NCI-H2107 (cell line): ENCODE measurements at places on chromosomes 16 and 17.

DNA sequence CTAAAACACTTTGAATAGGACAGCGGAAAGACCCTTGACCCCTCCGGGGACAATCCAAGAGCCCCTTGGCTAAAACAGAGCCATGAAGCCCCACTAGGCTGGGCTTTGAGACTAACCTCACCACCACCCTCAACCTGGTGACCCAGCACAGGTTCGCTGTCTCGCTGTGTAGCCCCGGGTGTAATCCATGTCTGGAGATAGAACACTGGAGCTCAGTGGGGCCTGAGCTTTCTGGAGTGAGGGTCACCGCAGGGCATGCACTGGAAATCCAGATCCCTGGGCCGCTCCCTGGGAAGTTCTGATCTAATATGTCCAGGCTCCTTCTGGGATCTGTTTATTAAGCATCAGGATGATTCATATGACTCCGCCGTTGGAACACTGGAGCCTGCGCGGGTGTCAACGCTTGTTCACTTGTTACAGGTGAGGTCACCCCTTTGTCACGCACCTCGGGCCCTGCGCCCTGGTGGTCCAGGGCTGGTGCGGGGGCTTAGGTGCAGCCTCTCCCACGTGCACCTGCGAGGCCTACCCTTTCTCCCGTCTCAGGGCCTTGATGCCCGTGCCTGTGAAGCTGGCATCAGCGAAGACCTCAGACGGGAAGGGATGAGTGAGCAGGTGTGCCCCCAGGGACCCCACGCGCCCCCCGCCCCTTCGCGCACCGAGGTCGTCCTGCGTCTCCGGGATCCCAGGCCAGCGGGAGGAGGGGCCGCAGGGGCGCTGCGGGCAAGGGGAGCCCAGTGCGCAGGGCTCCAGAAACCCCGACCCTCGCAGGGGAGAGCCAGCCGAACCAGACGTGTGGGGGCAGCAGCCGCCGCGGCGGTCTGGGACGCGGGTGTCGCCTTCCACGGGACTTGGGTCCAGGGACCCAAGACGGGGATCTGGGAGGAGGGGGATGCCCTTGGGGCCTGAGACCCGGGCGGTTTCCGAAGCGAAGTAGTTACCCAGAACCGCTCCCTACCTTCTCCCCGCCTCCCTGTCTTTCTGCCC lies 224.1 kb upstream of the FOXF1 start:
- DNase-seq, result no peak

- DNase-seq, result no peak
Observed at GRCh38 chr16:931626-932500, 38.9 kb downstream of the LMF1 start.

GRCh38 chr16:48081656-48082055 lies 74.1 kb downstream of the ABCC12 start:
- no peak for DNase-seq

DNA sequence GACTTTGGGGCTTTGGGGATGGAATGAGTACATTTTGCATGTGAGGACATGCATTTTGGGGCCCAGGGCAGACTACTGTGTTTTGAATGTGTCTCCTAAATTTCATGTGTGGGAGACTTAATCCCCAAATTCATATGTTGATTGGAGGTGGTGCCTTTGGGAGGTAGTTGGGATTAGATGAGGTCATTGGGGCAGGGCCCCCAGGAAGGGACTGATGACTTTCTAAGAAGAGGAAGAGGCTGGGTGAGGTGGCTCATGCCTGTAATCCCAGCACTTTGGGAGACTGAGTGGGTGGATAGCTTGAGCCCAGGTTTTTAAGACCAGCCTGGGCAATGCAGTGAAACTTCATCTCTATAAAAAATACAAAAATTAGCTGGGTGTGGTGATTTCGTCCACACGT lies 42.8 kb upstream of the RAI1 start:
- DNase-seq, result no peak

- DNase-seq, result no peak
Observed at GRCh38 chr17:78725448-78726021, 56.5 kb downstream of the CYTH1 start.

DNA sequence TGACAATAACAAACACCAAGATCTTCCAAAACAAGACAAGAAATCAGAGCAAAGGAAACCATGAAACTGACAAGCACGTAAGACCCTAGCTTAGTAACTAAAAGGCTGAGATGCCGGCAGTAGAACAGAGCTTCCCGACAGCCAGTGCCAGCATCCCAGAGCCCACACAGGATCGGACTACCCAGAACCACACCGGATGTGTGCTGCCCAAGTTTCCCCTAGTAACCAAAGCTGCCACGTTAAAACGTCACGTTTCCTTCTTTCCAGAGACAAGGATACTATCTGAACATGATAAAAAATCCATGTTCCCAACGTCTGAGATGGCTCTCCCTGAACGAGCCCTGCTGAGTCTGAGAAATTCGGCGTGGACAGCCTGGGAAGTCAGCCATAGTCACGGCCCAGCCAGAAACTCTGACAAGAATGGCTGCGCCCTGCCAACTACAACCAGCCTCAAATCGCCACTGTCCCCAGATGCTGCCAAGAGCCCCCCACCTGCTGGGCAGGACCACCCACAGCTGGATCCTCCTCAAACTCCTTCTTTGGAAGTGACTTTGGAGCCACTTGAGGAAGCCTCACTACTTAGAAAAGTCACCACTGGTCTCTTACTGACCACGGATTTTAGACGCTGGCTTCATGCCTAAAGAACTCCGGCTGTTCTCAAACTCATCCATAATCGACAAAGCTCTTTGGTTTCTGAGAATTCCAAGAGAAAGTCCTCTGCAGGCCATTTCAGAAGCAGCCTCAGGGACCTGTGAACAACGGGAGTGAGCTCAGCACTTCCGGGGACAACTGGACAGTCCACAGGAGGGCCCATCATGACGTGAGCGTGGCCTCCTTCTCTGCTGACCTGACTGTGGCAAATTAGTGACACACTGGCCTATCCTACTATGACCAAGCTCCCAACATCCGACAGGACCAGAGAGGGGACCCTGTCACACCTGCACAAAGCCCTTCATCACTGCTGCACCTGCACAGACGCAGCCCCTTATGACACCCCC lies 16.7 kb downstream of the CCDC57 start:
- DNase-seq, result no peak

DNA sequence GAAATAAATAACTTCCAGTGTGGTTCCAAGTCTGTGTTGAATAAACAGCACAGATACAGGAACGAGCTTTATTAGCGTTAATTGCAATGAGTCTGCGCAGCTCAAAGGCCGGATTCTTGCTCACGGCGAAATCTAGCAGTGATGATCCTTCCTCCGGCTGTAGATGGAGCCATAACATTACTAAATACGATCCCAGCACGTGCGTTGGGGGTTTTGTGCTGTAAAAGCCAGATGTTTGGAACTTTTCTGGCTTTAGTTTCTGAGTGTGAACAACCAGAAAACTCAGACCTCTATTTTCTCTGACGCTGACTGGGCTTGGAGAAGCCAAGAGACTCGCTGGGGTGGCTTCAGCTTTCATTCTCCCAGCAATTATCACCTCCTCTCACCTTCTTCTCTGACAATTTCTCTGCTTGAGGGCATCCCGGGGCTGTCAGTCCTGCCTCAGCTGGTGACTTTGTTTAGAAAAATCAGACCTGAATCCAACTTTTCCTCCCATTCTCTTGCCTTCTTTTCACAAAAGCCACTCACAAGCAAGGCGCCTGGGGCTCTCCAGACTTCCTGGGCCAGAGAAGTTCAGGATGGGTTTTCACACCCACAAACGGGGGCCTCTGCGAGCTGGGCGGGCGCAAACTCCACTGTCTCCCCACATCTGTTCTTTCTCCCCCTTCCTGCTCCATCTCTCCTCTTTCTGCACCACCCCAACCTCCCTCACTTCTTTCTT lies 47.1 kb upstream of the AKTIP start:
- DNase-seq, result peak; percentile 18

- DNase-seq, result no peak
Observed at GRCh38 chr17:10626390-10626789, 30.7 kb downstream of the MYH3 start.

DNA sequence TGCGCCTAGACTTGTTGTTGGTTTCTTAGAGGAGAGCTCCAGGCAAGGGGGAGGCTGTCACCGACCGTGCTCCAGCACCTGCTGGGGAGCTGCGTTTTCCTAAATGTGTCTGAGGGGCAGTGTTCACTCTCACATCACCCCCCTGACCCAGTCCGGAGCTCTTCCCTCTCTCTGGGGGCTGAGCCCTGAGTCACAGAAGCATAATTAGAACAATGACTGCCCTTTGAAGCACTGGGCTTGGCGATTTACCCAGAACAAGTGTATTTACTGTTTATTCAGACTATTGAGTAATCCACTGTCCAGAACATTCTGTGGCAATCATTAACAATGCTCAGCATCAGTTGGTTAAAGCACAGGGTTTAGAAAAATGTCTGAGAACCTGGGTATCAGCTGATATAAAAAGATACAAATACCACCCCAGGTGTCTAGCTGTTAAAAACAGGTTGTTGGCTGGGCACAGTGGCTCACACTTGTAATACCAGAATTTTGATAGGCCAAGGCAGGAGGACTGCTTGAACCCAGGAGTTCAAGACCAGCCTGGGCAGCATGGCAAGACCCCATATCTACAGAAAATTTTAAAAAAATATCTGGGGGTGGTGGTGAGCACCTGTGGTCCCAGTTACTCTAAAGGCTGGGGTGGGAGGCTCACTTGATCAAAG lies 8.1 kb downstream of the CES4A start:
- no peak for DNase-seq

- no peak for DNase-seq
Observed at GRCh38 chr17:81062014-81062780, 27.2 kb downstream of the BAIAP2 start.
